ENCODE measurements at places on chromosomes 5 and 9. TPM values are rescaled to one million over a fixed set of nuclear protein-coding genes. Genes with fewer than 3 reads are reported as not detected.

The KIF20A gene
- total RNA-seq = 23.8 TPM

The TAS2R1 gene
- total RNA-seq = not detected

The SLC36A2 gene
- total RNA-seq = not detected

The PCDHGA12 gene
- total RNA-seq = 13.7 TPM

The CNTNAP3 gene
- under 0.01 TPM for total RNA-seq

DNA sequence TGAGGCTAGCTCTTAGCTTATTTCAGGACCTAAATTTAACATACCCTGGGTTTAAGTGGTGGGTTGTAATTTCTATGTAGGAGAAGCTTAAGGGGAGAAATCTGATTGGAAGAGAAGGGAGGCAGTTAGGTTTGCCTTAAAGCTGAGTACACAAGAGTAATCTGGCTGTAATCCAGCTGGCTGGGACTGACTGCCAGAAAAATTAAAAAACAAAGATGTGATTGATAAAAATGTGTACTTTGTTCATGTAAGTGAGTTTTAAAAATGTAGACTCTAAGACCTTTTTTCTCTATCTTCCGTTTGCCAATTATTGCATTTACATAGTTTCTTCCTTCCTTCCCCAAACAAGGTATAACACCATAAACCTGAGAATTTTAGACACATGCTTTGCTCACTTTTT, 17.5 kb upstream of the MSMP start:
- DNase-seq = peak; percentile 65
- no peak overlapping the region for H3K27ac ChIP-seq
- H3K27me3 ChIP-seq = peaks cover 11% of the 10 kb centered on the region
- no peaks in the 10 kb centered on the region for H3K36me3 ChIP-seq
- no peaks in the 10 kb centered on the region for H3K4me1 ChIP-seq

GRCh38 chr9:87580941-87581438, 83.3 kb downstream of the DAPK1 start:
- H3K4me1 ChIP-seq = no peaks in the 10 kb centered on the region
- H3K27me3 ChIP-seq = no peaks in the 10 kb centered on the region
- DNase-seq = no peak
- no peak overlapping the region for H3K4me3 ChIP-seq

DNA sequence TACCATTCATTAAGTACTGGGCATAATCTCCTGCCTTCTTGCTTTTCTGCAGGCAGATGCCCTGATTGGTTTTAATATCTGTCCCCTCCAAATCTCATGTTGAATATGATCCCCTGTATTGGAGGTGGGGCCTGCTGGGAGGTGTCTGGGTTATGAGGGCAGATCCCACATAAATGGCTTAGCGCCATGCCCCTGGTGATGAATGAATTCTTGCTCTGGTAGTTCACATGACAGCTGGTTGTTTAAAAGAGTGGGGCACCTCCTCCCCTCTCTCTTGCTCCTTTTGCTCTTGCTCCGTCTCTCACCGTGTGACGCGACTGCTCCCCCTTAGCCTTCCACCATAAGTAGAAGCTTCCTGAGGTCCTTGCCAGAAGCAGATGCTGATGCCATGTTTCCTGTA, 564.0 kb upstream of the BRINP1 start:
- H3K4me3 ChIP-seq = no peak overlapping the region
- no peaks in the 10 kb centered on the region for H3K27me3 ChIP-seq
- H3K36me3 ChIP-seq = no peaks in the 10 kb centered on the region
- no peak for DNase-seq
- no peak overlapping the region for H3K27ac ChIP-seq

GRCh38 chr9:75487856-75488718, 399.8 kb downstream of the OSTF1 start:
- H3K4me3 ChIP-seq = no peak overlapping the region
- DNase-seq = no peak
- no peaks in the 10 kb centered on the region for H3K4me1 ChIP-seq
- H3K36me3 ChIP-seq = no peaks in the 10 kb centered on the region

- H3K4me1 ChIP-seq = peaks cover 4% of the 10 kb centered on the region
- no peak for DNase-seq
- no peak overlapping the region for H3K27ac ChIP-seq
- no peaks in the 10 kb centered on the region for H3K36me3 ChIP-seq
Observed at GRCh38 chr5:180290568-180291233, 1.2 kb downstream of the MAPK9 start.

DNA sequence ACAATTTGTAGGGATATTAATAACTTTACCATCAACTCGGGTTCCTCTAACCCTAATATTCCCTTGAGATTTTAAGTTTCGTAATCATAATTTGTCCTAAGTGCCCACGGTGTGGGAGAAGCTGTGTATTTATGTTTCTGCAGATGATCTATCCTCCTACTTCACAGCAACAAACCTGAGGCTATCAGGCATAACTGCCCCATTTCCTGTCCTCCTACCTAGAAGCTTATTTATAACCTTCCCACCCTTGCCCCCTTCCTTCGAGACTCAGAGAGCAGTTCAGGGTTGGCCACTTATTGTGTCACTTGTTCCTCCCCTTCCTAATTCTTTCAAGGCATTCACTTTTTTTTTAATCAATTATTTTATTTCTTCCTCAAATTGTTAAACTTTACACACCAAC, 29.6 kb upstream of the LCP2 start:
- H3K36me3 ChIP-seq = no peaks in the 10 kb centered on the region
- H3K27ac ChIP-seq = no peak overlapping the region
- no peak overlapping the region for H3K4me3 ChIP-seq

GRCh38 chr5:173743641-173744343, 127.3 kb upstream of the BOD1 start:
- no peak for DNase-seq
- H3K36me3 ChIP-seq = no peaks in the 10 kb centered on the region
- no peaks in the 10 kb centered on the region for H3K4me1 ChIP-seq

GRCh38 chr9:137711678-137712105, 92.9 kb downstream of the EHMT1 start:
- no peak overlapping the region for H3K27ac ChIP-seq
- H3K4me1 ChIP-seq = no peaks in the 10 kb centered on the region
- H3K27me3 ChIP-seq = no peaks in the 10 kb centered on the region
- H3K4me3 ChIP-seq = no peak overlapping the region

DNA sequence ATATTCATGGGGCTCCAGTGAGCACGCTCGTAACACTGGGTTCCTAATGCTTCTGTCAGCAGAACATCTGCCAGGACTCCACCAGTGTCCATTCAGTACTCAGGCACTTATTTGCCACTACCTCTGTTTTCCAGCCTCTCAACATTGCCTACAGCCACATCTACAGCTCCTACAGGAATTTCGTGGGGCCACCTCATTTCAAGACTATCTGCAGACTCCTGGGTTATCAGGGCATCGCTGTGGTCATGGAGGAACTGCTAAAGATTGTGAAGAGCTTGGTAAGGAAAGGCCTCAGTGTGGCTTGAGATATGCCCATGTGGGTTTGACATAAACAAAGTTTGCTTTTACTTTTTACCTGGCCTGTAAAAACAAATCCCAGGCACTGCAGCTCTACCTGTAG, 92.9 kb downstream of the CYFIP2 start:
- no peaks in the 10 kb centered on the region for H3K4me1 ChIP-seq
- H3K4me3 ChIP-seq = no peak overlapping the region

GRCh38 chr5:105929858-105930257, 1740.9 kb downstream of the EFNA5 start:
- peaks cover 3% of the 10 kb centered on the region for H3K4me1 ChIP-seq
- H3K4me3 ChIP-seq = no peak overlapping the region
- no peaks in the 10 kb centered on the region for H3K27me3 ChIP-seq
- H3K36me3 ChIP-seq = no peaks in the 10 kb centered on the region

GRCh38 chr5:65209341-65209740, 272.4 kb downstream of the ADAMTS6 start:
- H3K36me3 ChIP-seq = no peaks in the 10 kb centered on the region
- H3K27ac ChIP-seq = peak overlapping the region; percentile 95
- no peaks in the 10 kb centered on the region for H3K27me3 ChIP-seq
- H3K4me1 ChIP-seq = peaks cover 9% of the 10 kb centered on the region

GRCh38 chr5:112338681-112339337, 80.3 kb downstream of the EPB41L4A start:
- H3K27ac ChIP-seq = no peak overlapping the region
- no peaks in the 10 kb centered on the region for H3K4me1 ChIP-seq
- no peaks in the 10 kb centered on the region for H3K27me3 ChIP-seq

- H3K4me1 ChIP-seq = peaks cover 7% of the 10 kb centered on the region
- H3K27me3 ChIP-seq = no peaks in the 10 kb centered on the region
- no peak overlapping the region for H3K27ac ChIP-seq
- H3K36me3 ChIP-seq = no peaks in the 10 kb centered on the region
- no peak overlapping the region for H3K4me3 ChIP-seq
Observed at GRCh38 chr5:10793785-10794184, 32.8 kb upstream of the DAP start.

- no peaks in the 10 kb centered on the region for H3K36me3 ChIP-seq
- DNase-seq = peak; percentile 96
- no peaks in the 10 kb centered on the region for H3K27me3 ChIP-seq
- no peak overlapping the region for H3K4me3 ChIP-seq
Observed at GRCh38 chr5:108801776-108802175, 54.1 kb downstream of the FER start.

DNA sequence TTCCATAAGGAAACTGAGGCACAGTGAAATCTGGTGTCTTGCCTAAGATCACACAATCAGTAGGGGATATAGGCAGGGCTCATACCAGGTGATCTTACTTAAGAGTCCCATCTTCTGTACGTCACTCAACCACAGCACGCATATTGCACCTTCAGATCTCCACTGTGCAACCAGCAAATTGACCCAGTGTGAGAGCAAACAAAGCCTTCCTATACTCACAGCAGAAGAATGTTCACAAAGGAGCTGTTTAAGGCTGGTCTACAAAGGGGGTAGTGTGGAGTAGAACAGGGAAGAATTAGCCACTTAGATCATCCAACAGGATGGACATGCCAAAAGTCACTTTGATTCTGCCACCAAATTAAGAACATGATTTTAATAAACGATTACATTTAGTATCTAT, 305.9 kb downstream of the SLIT3 start:
- H3K4me1 ChIP-seq = no peaks in the 10 kb centered on the region
- H3K27ac ChIP-seq = no peak overlapping the region
- no peaks in the 10 kb centered on the region for H3K36me3 ChIP-seq
- no peaks in the 10 kb centered on the region for H3K27me3 ChIP-seq

GRCh38 chr5:156879665-156880285, 29.7 kb downstream of the PPP1R2B start:
- no peak for DNase-seq
- H3K36me3 ChIP-seq = no peaks in the 10 kb centered on the region
- H3K27me3 ChIP-seq = no peaks in the 10 kb centered on the region

- DNase-seq = no peak
- no peaks in the 10 kb centered on the region for H3K27me3 ChIP-seq
- H3K36me3 ChIP-seq = no peaks in the 10 kb centered on the region
- H3K27ac ChIP-seq = no peak overlapping the region
Observed at GRCh38 chr9:88481933-88482332, 53.0 kb upstream of the NXNL2 start.

DNA sequence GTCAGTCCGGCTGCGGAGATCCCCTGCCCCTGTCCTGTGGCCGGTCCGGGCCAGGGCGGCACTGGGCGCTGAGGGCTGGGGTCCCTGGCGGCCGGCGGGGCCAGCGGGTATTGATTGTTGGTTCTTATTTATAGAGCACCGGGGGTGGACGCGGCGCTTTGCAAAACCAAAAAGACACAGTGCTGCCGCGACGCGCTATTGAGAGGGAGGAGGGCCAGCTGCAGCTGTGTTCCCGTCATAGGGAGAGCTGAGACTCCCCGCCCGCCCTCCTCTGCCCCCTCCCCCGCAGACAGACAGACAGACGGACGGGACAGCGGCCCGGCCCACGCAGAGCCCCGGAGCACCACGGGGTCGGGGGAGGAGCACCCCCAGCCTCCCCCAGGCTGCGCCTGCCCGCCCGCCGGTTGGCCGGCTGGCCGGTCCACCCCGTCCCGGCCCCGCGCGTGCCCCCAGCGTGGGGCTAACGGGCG, 2.5 kb downstream of the LRRC26 start:
- DNase-seq = no peak
- no peak overlapping the region for H3K27ac ChIP-seq
- peaks cover 50% of the 10 kb centered on the region for H3K27me3 ChIP-seq
- H3K4me1 ChIP-seq = no peaks in the 10 kb centered on the region

DNA sequence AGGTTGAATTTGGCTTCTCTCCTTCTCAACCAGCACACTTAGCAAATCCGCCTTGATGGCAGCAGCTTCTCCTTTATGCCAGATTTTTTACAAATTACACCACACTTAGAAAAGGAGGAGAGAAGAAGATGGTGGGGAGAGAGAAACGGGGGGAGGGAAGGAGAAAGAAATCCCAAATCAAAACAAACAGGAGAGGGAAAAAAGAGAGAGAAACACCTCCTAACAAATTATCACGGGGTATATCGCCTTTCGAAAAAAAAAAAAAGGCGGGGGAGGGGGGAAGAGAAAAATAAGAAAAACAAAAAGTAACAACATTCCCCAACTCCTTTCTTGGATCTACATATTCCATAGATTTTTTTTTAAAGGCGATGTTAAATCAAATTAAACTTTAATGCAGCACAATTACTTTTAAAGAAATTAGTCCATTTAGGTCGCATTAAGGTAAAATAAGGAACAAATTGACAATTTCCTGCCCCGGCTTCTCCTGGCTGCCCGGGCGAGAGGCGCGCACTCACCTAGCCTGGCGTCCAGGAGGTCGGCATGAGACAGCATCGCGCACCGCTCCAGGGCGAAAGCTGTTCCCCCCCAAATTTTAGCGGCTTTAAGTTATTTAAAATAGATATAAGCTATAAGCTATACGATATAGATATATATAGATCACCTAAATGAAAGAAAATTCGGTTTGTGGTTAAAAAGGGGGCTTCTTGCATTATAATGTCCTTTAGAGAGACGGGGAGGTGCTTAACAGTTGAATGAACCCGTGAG, at the start of gene OTP:
Gene OTP (minus strand): TSS at position 716 of the 765 bp plus-strand sequence. CDS start 164 bp downstream, at position 552.
- no peak for DNase-seq
- H3K4me1 ChIP-seq = no peaks in the 10 kb centered on the region

DNA sequence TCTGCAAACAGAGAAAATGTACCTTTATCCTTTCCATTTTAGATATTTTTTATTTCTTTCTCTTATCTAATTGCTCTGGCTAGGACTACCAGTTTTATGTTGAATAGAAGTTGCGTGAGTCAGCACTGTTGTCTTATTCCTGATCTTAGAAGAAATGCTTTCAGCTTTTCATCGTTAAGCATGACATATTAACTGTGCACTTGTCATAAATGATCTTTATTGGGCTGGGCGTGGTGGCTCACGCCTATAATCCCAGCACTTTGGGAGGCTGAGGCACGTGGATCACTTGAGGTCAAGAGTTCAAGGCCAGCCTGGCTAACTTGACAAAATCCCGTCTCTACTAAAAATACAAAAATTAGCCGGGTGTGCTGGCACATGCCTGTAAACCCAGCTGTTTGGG, 8.2 kb upstream of the ECM2 start:
- DNase-seq = no peak
- no peak overlapping the region for H3K27ac ChIP-seq
- no peak overlapping the region for H3K4me3 ChIP-seq
- no peaks in the 10 kb centered on the region for H3K36me3 ChIP-seq

- peaks cover 6% of the 10 kb centered on the region for H3K27me3 ChIP-seq
- no peaks in the 10 kb centered on the region for H3K4me1 ChIP-seq
- no peak overlapping the region for H3K27ac ChIP-seq
- no peak for DNase-seq
Observed at GRCh38 chr9:114994768-114995167, 64.4 kb upstream of the TNFSF8 start.

DNA sequence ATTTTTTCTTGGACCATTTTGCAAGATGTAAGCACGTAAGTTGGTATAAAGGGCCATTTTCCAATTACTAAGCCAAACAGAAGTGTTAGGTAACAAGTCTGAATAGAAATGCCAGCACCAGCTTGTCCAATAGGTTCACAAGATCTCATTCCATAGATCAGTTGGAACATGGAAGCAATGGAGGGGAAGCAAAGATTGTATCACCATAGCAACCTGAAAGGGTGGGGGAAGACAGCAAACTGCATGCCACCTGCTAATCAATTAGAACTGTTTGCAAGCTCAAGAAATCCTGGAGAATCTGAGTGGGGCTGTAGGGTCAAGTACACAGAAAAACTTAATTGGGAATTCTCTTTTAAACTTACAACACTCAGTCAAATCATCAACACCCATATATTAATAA, 264.9 kb upstream of the EFNA5 start:
- H3K4me3 ChIP-seq = no peak overlapping the region
- H3K4me1 ChIP-seq = no peaks in the 10 kb centered on the region
- H3K27ac ChIP-seq = no peak overlapping the region
- no peak for DNase-seq
